ENCODE measurements at places on chromosomes 3 and 15.
A peak's percentile ranks its signal among the peaks of the same experiment; 100 is the strongest.

- DNase-seq: no peak
Observed at GRCh38 chr3:189631409-189631808, 220 bp downstream of the TP63 start.

DNA sequence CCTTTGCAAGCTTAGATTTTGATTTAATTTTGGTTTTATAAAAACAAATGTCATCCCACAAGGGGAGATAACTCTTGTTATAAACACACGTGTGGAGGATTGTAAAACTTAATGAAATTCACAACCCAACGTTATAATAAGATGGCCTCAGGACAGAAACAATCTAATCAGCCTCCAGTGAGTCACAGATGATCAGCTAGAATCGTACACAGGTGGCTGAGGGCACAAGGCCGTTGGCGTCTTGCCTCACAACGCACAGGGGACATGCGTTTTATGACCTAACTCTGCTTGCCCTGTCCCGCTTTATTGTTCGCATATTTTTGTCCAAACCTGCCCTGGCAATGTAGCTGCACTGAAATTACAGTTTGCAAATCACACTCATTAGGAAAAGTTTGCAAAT is 121.9 kb upstream of the PDZRN3 start:
- DNase-seq: no peak

DNA sequence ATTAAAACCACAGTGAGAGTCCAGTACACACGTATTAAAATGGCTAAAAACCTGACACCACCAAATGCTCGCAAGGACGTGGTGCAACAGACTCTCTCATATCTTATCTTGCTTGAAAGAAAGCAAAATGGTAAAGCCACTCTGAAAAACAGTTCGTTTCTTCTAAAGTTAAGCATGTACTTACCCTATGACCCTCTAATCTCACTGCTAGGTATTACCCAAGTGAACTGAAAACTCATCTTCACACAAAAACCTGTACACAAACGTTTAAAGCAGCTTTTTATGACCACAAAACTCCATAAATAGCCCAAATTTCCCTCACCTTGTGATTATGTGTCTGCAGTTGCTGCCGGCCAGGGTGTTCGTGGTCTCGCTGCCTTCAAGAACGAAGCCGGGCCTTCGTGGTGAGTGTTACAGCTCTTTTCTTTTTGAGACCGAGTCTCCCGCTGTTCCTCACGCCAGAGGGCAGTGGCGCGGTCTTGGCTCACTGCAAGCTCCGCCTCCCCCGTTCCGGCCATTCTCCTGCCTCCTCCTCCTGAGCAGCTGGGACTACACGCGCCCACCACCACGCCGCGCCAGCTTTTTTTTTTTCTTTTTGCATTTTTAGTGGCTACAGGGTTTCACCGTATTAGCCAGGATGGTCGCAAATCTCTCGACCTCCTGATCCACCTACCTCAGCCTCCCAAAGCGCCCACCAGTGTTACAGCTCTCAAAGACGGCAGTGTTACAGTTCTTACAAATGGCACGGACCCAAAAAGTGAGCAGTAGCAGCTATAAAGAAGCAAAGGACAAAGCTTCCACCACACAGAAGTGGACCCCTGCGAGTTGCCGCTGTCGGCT is 165.4 kb downstream of the TJP1 start:
- no peak for DNase-seq

DNA sequence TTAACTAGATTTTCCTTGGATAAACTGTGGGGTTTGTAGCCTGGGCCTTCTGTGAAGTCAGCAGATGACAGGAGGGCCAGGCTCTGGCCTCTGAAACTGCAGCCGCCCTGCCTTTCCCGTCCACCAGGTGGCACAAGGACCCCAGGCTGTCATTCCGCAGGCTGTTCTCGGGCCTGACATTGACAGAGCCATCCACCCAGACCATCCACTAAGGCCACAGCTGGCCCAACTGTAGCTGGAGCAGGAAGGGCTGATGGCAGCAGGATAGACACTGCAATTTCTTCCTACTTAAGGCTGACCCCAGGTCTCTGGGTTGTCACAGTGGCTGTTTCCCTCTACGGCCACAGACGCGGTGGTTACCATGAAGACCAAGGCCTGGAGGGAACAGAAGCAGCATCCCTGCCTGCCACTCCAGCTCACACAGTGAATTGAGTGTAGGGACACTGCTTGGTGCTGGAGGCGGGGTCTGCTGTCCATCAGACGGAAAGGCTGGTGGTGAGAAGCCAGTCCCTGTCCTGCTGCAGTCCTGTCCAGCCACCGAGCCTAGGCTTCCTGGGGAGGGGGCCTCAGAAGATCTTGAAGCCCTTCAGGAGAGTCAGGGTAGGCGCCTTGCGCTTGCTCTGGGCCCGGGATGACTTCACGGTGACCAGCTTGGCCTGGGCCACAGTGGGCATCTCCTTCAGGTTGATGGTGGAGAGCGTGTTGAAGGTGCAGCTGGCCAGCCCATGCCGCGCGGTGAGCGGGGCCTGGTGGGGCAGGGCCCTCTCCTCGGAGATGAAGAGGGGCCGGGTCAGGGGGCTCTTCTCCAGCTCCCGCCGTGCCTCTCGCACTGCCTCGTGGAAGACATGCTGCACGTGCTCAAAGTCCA is 9.4 kb downstream of the SLC51B start:
- DNase-seq: peak; percentile 61

GRCh38 chr3:99872923-99873254 is 55.2 kb downstream of the CMSS1 start:
- DNase-seq: no peak

- DNase-seq: no peak
Observed at GRCh38 chr3:127691974-127692373, 19.2 kb downstream of the ABTB1 start.

DNA sequence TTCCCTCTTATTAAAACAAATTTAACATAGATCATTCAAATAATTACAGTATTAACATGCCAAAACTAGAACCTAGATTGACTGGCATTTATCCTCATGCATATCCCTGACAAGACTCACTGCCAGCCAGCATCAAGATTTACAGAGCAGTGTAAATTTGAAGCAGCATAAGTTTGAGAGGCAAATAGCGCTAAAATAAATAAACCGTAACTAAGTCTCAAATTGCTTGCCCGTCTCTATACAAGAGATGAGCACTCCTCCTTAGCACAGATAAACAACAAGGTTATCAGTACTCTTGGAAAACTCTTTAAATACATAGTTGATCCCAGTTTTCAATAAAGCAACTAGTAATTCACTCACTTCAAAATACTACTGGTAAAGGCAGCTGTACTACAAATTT is 29.6 kb downstream of the MSL2 start:
- DNase-seq: no peak

GRCh38 chr3:62293051-62293780 is 80.1 kb downstream of the FEZF2 start:
- no peak for DNase-seq

- DNase-seq: no peak
Observed at GRCh38 chr3:97827741-97828471, 6.1 kb downstream of the CRYBG3 start.

- peak; percentile 35 for DNase-seq
Observed at GRCh38 chr3:181210275-181210674, 220.7 kb upstream of the DNAJC19 start.

GRCh38 chr15:40782609-40783227 is 12.9 kb downstream of the C15orf62 start:
- peak; percentile 22 for DNase-seq

DNA sequence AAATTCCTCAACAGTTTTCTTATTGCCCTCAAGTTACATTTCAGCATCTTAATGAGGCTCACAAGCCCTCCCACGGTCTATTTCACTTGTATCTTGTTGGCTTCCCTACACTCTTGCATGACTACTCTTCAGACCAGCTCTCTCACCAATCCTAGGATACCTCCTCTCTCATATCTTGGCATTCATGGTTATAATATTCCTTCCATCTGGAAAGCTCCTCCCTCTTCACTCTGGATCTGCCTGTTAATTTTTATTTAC is 8.5 kb upstream of the CCDC80 start:
- peak; percentile 74 for DNase-seq

DNA sequence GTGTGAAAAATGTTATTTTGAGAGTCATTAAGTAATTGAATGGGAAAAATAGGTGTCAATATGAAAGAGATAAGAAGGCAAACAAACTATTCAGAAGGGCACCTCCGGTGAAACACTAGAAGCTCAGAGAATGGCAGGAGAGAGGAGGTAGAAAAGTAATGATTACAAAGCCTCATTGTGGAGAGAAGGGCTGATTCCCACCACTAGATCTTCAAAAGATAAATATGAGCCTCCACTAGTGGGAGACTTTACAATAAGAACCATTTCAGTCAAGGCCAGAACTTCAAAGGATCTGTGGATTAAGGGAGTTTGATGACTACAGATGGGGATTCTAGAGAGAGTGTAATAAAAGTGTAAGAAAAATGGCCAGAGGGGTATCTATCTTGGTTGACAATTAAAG is 535.6 kb downstream of the NLGN1 start:
- no peak for DNase-seq

- DNase-seq: peak; percentile 68
Observed at GRCh38 chr15:63909819-63910437, 76.2 kb upstream of the HERC1 start.

DNA sequence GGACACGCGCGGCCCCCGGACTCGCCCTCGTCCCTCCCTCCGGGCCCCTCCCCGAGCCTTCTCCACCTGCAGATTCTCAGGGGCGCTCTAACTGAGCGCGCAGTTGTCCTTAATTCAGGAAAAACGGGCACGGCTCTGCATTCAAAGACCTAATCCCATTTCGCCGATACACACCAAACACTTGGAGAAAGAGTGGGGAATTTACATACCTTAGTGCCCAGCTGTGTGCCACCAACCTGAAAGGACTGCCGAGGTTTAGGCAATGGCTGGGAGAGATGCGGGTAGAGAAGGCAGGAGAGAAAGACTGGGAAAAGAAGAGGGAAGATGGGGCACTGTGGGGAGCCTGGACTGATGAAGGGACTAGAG is 21.8 kb downstream of the IGDCC3 start:
- DNase-seq: no peak

DNA sequence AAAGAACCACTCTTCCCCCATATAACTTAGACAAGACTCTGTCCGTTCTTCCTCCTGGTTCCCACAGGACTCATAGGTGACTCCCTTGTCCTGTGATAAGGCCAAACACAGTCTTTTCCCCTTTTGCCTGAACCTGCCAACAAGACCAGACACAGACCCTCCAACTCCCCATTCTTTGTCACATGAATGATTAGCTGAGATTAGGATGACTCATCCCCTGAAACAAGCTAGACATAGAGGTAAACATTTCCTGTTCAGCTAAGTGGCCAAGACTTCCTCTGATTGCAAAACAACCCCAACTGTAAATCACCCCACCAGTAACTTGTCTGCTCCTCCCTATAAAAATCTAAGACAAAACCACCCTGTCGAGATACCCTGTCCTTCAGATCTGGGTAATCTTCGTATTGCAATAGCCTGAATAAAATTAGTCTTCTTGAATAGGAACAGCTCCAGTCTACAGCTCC is 11.4 kb upstream of the HTR3E start:
- peak; percentile 86 for DNase-seq

DNA sequence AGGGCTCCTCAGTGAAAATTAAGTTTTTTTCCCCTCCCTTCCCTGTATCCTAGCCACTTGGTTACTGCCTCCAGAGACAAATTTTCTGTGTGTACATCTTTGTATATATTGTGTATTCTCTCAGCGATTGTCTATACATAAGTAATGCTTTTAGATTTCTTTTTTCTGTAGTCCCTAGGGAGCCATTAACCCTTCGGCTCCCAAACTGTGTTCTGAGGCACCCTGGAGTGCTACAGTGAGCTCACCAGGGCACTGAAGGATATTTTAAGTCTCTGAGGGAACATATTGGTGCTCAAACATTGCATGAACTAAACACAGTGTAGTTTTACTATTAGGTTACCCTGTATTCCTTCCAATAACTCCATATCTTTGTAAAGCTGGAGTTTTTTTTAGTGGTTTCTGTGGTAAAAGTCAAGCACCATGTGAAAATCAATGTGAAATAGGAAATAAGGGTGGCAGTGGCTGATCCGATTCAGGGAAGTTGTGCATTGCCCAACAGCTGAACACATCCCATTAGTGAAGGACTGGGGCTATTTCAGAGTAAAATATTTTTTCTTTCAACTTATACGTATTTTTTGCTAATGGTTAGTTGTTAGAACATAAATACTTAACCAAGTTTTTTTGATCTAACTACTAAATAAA is 43.0 kb downstream of the USP13 start:
- DNase-seq: no peak

DNA sequence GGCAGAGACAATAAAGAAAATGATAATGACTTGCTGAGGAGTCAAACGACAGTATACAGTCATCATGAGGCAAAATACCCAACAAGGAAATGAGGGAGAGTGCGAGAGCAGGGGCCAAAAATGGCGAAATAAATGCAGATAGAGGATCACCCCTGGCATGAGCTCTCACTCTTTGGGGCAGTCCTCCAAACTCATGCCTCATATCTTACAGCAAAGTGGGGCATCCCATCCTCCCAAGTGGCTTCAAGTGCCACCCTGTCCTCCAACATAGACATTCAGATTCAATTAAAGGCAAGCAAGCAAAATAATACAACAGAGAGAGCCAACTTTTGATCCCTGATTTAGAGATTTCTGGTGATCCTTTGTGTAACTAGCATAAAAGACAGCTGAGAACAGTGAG is 278.4 kb downstream of the GBE1 start:
- DNase-seq: no peak

DNA sequence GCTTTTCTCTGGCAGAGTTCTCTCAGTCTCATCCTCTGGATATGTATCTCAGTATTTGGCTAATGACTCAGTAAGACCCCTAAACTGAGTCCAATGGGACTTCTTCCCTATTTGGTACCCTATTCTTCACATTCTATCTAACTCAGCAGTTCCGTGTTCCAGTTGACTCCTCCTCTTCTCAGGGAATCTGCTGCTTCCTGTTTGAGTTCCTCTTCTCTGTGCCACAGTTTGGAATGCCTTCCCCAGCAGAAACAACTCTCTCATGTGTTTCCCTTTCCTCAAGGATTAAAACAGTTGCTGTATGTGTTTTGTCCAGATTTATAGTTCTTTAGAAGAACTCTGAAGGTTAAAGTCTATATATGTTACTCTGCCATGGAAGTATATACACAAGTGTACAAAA is 344.0 kb upstream of the RARB start:
- DNase-seq: no peak

- no peak for DNase-seq
Observed at GRCh38 chr3:52518723-52519444, 14.8 kb downstream of the NT5DC2 start.

- DNase-seq: no peak
Observed at GRCh38 chr15:87962428-87962827, 294.1 kb downstream of the NTRK3 start.

DNA sequence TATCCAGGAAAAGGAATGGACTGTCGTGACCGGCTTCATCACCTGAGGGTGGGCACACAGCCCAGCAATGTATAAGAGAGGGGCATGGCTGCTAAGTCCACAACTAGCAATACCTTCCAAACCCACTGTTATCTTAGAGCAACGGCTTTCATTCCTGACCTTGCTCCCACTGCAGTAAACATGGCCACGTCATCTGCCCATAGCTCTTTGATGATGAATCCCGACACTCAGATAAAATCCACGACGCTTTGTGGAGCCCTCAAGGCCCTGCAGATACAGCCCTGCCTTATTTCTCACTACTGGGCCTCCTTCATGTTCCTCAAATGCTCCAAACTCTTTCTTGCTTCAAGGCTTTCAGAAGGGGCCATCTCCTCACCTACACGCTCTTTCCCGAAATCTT is 114.0 kb downstream of the ADAMTS17 start:
- DNase-seq: no peak
